Right ventricle myocardium inferior (tissue), 1 donor: ENCODE measurements at places on chromosomes 3 and 15. TPM values are rescaled to one million over a fixed set of nuclear protein-coding genes. Genes with fewer than 3 reads are reported as not detected.

The SERINC4 gene
- 0.30 TPM for total RNA-seq

The CCRL2 gene
- 1.2 TPM for total RNA-seq

- DNase-seq = no peak
Observed at GRCh38 chr3:157353652-157354051, 83.0 kb upstream of the PTX3 start.

- peak; percentile 71 for DNase-seq
Observed at GRCh38 chr3:196163666-196164493, 47.3 kb downstream of the ZDHHC19 start.

- no peak for DNase-seq
Observed at GRCh38 chr3:146280864-146281263, 30.0 kb upstream of the PLSCR4 start.

DNA sequence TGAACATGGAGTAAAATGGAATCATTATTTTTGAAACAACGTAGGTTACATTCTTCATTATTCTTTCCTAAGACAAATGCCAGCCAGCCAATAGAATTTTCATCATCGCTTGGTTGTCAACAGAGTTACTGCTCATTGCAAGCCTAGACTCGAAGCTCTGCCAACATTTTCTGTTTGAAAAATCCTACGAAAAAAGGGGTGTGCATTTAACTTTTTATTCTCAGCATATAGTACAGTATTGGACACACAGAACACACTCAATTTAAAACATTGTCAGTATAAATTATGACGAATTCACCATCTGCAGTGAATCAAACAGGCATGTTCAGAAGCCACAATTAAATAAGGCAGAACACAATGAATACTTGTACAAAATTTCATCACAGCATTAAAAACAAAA, 232.1 kb downstream of the NR1D2 start:
- DNase-seq = no peak

DNA sequence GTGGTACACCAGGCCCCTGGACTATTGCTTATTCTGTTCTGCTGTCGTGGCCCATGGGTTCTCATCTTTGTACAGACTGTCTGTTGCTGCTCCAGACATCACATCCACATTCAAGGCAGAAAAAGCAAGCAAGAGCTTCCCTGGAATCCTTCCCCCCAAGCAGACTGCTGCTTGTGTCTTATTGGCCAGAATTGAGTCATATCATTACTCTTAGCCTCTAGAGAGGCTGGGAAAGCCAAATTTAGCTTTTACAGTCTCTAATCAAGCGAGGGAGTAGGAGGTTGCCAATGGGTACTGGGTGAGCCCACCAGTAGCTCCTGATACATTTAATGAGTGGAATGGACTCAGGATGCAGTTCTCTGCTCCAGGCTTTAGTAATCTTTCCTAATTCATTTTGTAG, 39.4 kb downstream of the RAB6B start:
- DNase-seq = no peak

GRCh38 chr3:141511361-141511760, 24.5 kb downstream of the RASA2 start:
- DNase-seq = no peak

- no peak for DNase-seq
Observed at GRCh38 chr3:193656445-193656844, 63.4 kb downstream of the OPA1 start.
